NCI-H526 treated with DMSO at 0.1 percent for 48 hours (cell line): ENCODE measurements at places on chromosomes 3 and 15.
A peak's percentile ranks its signal among the peaks of the same experiment; 100 is the strongest.

DNA sequence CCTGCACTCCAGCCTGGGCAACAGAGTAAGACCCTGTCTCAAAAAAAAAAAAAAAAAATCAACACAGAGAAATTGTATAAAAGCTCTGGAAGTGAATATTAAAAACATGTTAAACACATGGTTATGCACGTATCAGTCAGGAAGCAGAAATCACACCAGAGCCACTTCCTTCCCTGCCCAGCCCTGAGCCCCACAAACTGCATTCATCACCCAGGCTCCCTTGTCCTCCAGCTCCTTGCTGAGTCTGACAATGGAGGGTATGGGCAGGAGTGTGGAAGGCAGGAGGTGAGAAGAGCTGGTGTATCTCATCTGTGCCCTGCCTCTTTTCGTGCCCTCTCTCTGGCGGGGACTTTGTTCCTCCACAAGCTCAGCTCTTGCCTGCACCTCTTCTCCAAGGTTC is 12.1 kb upstream of the LOXL1 start:
- DNase-seq: no peak

GRCh38 chr3:113223475-113224281 is 12.3 kb downstream of the BOC start:
- DNase-seq: no peak

- DNase-seq: no peak
These were observed 1010.0 kb downstream of the SQOR start for GRCh38 chr15:46644501-46645481.

- DNase-seq: peak; percentile 1
These were observed 28.0 kb upstream of the DCLK3 start for GRCh38 chr3:36792342-36792741.

GRCh38 chr3:164370970-164371369 is 707.3 kb downstream of the SI start:
- no peak for DNase-seq

DNA sequence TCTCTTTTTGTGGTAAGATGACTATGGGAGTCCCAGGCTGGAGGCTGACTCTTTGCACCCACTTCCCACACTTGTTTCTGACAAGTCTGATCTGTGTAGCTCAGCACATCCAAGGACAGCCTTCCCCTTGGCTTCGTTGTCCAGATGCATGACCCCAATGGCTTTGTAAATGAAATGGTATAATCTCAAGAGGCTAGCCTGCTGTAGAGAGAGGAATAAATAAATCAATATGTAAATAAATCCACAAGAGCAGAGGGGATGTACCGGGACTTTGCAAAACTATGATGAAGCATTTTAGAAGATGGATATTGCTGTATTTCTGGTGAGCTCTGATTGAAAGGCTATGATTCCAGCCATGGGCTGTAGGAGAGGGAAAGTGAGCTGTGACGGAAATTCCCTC is 79.9 kb upstream of the NEO1 start:
- DNase-seq: no peak

GRCh38 chr15:68271854-68272471 is 5.6 kb upstream of the FEM1B start:
- no peak for DNase-seq

DNA sequence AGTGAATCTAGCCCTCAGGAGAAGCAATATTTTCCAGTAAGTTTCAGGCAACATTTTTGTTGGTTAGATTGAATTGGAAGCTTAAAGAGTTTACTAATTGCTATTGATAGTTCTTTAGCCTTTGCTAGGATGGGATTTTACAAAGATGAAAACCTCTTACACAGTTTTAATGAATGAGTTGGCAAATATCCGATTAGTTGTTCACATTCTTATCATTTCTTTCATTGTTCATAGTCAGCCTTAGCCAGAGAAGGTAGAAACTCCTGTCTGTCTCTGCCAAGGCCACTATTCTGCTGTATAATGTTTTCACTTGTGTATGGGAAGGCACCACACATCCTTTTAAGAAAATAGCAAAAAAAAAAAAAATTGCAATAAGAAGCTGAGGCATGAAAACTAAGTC is 222.0 kb upstream of the MANF start:
- no peak for DNase-seq
